Fibroblast of mammary gland (primary cell): ENCODE measurements at places on chromosomes 1 and 21.

DNA sequence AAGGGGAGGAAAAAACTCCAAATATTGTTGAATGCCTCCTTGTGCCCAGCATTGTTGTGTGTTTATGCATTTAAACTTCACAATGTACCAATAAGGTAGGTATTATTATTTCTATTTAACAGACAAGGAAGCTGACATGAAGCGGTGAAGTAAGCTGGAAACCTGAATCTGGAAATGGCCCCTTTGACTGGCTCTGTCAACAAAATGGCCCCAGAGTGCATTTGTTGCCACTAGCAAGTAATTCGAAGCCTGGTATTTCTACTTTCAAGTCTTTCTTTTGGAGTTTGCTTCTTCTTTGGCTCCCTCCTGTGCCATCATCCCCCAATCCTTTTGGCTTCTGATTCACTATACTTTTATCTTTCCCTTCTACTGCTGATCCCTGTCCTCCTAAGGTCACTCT, 23.1 kb downstream of the CRYZL1 start:
- DNase-seq: no peak

DNA sequence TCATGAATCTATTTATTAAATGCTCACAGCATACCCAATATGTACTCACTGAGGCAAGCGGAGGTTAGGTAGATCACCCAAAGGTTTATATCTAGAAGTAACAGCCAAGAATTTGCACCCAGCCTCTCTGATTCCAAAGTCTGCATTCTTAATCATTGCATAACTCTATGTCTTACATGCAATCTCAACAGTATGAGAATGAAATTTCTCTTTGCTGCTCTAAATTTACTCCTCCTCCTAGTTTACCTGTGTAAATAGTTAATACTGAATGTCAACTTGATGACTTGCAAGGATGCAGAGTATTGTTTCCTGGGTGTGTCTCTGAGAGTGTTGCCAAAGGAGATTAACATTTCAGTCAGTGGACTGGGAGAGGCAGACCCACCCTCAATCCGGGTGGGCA, 840.6 kb downstream of the BRINP3 start:
- no peak for DNase-seq

- peak; percentile 47 for DNase-seq
Observed at GRCh38 chr1:243482141-243483022, 226.5 kb downstream of the SDCCAG8 start.

GRCh38 chr1:39102537-39103327, 76.6 kb downstream of the NDUFS5 start:
- peak; percentile 82 for DNase-seq

DNA sequence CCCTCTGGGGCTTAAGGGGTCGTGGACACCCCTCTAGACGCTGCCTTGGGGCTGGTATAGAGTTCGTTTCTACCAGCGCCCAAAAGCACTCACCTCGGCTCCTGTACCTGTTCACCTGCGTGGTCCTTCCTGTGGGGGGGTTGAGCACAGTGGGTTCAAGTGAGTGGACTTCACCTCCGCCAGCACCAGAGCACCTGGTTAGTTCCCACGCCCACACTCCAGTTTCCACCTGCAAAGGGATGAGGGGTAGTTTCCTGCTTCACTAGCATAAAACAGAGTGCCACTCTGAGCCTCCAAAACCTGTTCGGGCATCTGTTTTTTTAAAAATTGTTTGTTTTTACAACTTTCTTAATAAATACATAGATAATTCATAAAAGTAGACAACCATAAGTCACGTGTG, 64.5 kb upstream of the SIPA1L2 start:
- no peak for DNase-seq

DNA sequence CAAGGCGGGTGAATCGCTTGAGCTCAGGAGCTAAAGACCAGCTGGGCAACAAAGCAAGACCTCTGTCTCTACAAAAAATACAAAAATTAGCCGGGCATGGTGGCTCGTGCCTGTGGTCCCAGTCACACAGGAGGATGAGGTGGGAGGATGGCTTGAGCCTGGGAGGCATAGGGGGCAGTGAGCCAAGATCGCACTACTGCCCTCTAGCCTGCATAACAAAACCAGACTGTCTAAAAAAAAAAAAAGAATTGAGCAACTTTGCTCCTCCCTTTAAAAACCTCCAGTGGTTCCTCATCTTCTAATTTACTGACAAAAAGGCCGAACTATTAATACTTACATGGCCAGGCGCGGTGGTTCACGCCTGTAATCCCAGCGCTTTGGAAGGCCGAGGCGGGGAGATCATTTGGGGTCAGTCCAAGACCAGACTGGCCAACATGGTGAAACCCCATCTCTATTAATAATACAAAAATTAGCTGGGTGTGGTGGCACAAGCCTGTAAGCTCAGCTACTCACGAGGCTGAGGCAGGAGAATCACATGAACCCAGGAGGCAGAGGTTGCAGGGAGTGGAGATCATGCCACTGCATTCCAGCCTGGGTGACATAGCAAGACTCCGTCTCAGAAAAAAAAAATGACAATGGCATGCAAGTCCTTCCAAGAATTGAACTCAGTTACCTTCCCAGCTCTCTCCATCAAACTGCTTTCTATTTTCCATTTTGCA, 4.4 kb downstream of the ACBD3 start:
- DNase-seq: peak; percentile 87

DNA sequence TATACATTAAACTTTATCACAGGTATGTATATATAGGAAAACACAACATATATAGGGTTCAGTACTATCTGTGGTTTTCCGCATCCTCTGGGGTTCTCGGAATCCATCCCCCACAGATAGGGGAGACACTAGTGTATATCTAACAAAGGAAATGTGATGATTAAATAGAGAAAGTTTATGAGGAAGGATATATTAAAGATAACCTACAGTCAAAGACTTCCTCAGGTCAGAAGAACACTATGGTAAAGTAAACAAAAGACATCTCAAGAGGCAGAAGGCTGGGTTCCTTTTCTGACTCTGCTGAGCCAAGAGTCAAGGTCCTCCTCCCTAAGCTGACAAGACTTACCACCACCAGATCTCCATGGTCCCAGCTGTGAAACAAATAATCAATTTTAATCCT, 12.1 kb downstream of the USP24 start:
- DNase-seq: no peak

GRCh38 chr1:43493661-43494450, 36.8 kb upstream of the PTPRF start:
- DNase-seq: peak; percentile 12

GRCh38 chr1:26923711-26924110, 2.2 kb downstream of the NUDC start:
- DNase-seq: peak; percentile 19

DNA sequence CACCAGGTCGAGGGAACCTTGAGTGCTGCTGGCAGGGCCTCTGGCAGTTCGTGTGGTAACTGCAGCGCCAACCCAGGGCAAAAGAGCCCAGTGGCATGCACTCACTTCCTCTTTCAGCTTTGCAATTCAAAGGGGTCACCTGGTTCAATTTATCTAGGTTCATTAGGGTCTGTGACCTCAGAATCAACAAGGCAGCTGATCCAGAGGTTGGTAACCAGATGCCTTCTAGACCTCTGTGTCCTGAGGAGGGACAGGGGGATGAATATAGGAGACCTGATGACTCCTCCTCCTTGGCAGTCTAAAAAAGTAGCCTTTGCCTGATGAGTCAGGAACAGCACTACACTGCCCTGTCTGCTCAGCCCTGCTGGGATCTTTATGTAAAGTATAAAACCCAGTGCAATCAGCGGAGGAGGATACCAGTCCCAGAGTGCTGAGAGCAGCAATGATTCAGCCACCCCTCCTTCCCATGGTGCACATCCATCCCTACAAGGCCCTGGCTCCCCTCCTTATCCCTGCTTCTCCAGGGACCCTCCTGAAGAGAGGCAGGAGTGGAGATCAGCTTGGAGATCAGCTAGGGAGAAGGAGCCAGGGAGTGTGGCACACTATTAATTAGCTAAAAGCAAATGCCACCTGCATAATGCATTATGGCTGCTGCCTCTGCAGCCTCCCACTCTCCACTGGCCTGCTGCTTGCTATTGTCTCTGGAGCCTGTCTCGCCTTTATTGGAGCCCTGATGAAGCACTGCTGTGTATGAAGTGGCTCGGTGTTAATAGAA, 11.2 kb upstream of the FMOD start:
- peak; percentile 52 for DNase-seq

GRCh38 chr1:6819246-6820040, 34.2 kb downstream of the CAMTA1 start:
- peak; percentile 27 for DNase-seq
